Stimulated activated CD8-positive, alpha-beta memory T cell treated with anti-CD3 and anti-CD28 coated beads, Interleukin-7, amount 100 ng/mL, for 4 hours (primary cell): ENCODE measurements at places on chromosomes 11 and 22.

DNA sequence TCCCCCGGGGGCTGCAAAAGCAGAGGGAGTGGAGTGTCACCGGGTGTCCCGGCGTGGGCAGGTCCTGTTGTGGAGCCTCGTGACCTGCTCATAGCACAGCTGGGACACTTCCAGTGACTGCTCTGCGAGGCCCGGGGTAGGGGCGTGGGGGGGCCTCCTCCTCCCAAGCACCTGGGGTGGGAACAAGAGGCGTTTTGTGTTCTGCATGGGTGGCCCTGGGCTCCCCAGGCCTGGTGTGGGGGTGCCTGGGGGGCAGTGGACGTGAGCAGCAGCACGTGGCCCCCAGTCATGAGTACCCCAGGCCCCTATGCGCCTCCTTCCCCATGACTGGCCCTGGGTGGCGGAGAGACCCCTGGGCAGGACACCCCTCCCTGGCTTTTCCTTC lies 104.7 kb downstream of the KCNQ1 start:
- DNase-seq, result no peak

DNA sequence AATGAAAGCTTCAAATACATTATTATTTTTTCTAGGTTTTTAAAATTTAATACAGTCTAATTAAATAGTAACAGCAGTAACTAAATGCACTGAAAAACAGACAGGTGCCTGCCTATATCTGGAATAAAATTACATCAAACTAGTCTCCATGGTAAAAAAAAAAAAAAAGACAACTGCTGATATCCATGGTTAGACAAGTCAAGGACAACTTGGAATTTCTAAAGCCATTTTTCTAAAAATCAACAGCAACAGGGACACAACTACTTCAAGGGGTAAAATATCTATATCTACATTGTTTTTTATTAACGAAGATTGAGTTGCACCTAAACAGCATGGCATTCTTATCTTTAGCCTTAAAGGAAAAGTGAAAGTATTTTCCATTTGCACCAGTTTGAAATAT lies 74.7 kb upstream of the VPREB1 start:
- no peak for DNase-seq

GRCh38 chr11:62788991-62789390 lies 1.8 kb downstream of the TMEM179B start:
- no peak for DNase-seq

DNA sequence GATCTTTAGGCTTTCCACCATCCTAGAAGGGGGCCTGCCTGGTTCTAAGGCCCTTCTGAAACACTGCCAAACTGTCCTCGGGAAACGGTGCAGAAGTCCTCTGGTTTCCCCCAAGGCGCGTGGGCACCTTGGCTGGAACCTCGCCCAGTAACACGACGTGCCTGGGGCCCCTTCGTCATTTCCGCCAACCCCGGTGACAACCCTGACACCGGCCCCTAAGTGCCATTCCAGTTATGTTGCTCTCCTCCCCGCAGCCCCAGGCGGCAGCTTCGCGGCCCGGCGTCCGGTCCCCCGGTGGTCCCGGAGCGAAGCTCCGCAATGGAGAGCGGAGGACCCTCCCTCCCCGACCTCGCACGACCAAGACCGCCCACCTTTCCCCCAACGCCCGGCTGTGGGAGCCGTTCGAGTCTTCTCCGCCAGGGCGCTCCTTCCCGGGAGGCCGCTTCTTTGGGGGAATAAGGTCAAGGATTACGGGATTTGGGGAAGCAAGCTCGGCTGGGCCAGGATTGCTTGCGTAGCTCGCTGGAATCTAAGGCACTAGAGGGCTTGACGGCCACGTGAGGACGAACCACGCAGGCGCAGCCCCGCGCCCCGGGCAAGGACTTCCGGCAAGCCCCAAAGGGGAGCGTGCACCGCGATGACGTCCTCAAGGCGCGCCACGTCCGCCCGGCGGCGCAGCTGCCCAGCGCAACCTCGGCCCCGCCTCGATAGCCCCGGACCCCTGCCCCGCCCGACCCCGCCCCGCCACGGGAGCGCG lies 626 bp downstream of the RNH1 start:
- peak; percentile 98 for DNase-seq

- DNase-seq, result no peak
Measured at GRCh38 chr11:13010749-13011465, 1.8 kb downstream of the RASSF10 start.

DNA sequence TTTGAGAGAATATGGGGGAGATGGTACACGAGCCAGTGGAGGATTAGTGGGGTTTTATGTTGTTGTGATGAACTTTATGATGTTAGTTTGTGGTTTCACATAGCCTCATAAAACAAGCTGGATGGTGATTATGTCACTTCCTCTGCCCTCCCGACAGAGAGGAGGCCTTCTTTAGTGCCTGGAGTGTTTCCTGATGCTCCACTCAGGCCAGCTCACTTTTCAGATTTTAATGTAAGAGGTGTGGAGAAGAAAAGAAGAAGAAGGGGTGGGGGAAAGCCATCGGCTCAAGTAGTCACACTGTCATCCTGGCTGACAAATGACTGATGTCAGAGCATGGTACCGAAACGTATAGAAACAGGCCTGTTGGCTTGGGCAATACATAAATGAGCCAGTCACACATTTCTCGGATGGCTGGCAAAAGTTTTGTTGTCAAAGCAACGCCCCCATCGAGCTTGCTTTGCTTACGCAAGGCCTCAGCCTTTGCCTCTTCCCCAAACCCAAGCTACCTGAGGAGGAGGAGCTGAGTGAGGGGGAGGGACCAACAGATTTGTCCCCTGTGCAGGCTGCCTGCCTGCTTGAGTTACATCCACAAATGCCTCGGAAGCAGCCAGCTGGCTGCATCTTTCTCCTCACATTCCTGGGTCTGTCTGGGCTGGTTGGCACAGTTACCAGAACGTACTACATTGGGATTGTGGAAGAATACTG lies at the start of gene HEPHL1:
Gene HEPHL1, plus strand, starts transcription at position 578 of the 705 bp plus-strand sequence. Its CDS starts 15 bp downstream, at position 593.
- DNase-seq, result no peak

GRCh38 chr22:39240831-39241793 lies 3.7 kb downstream of the PDGFB start:
- no peak for DNase-seq
